Stimulated activated CD4-positive, alpha-beta T cell treated with anti-CD3 and anti-CD28 coated beads, Interleukin-15, amount 100 ng/mL, for 48 hours (primary cell): ENCODE measurements at places on chromosomes 3 and 15.

DNA sequence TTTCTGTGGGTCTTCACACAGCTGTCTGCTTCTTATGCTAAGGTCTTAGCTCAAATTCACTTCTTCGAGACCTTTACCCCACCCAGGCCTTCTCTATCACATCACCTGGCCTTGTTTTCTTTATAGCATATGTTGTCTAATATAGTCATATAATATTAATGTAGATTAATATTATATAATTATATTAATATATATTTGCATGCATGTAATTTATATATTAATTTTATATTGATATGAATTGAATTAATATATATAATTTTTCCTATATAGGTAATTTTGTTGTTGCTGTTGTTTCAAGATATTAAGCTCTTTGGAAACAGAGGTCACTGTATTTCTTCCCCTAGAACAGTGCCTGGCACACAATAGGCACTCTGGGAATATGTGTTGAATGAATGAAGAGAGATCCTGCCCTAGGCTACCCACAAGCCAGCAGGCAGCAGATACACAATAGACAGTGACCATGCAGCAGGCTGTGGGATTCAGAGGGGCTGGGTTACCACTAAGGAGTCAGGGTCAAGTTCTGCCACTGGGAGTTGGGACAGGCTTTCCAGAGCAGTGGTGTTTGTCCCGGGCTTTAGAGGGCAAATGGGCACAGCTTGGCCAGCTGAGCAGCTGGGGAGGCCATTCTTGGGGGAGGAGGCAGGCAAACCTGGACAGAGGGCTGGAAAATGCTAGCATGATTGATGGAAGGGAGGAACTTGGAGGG lies 126.3 kb downstream of the DNAJB8 start:
- no peak for DNase-seq

DNA sequence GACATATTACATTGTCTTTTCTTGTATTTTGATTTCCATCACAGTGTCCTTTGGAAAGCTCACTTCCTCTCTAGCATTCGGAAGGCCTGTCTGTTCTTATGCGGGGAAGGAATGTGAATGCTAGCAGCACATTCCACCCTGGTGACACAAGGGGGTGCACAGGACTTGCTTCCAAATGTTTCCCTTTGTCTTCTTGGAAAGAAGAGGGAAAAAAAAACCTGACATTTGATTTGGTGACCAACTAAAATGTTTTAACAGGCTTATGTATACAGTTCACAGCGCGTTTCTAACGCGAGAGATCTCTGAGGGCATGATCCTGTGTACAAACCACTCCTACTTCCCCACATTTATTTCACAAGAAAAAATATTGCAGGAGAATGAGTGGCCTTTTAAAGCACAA lies 107.6 kb upstream of the FXR1 start:
- no peak for DNase-seq

- no peak for DNase-seq
These were observed 100.7 kb downstream of the RBMS3 start for GRCh38 chr3:29381595-29381994.

- no peak for DNase-seq
These were observed 10.9 kb downstream of the KCNAB1 start for GRCh38 chr3:156131241-156131640.

- DNase-seq, result peak; percentile 49
These were observed 1.3 kb downstream of the TNK2 start for GRCh38 chr3:195906865-195907683.

GRCh38 chr15:49855917-49856637 lies 235.2 kb downstream of the DTWD1 start:
- DNase-seq, result no peak

- DNase-seq, result no peak
These were observed 93.0 kb downstream of the NFKBIZ start for GRCh38 chr3:101942356-101942755.

DNA sequence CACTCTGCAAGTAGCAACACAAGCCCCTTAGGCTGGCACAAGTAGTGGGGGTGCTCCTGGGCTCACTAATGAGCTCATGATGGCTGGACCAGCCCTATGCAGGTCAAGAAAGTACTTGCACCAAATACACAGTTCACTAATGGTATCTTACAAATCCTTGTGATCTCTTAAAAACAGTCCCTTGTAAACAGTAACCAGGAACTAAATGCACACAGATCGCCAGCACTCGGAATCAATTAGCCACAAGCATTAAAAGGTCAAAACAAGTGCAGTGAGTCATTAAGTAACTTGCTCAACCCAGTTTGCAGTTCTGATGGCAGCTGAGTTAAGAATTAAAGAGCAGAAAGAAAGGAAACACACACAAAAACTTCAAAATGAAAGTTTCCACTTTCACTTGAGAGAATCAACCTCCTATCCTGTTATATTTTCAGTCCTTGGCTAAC lies 43.2 kb downstream of the ARHGEF3 start:
- DNase-seq, result no peak

GRCh38 chr15:70039917-70040316 lies 57.8 kb downstream of the TLE3 start:
- no peak for DNase-seq

DNA sequence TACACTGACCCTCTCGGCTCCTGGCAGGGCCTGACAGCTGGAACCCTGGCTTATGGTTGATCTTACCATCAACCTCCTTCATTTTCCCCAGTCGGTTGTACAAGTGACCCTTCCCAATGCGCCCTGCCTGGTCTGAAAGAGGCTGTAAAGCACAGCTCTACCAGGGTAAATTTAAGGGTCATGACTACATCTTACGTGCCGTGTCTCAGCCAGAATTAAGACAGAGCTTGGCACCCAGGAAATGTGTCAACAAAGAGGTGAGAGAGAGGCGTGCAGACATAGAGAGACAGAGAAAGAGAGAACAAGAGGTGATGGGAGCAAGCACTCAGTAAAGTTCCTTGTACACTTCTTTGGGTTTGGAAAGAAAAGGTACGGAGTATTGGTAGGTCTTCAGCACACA lies 28.8 kb downstream of the HOMER2 start:
- DNase-seq, result no peak

DNA sequence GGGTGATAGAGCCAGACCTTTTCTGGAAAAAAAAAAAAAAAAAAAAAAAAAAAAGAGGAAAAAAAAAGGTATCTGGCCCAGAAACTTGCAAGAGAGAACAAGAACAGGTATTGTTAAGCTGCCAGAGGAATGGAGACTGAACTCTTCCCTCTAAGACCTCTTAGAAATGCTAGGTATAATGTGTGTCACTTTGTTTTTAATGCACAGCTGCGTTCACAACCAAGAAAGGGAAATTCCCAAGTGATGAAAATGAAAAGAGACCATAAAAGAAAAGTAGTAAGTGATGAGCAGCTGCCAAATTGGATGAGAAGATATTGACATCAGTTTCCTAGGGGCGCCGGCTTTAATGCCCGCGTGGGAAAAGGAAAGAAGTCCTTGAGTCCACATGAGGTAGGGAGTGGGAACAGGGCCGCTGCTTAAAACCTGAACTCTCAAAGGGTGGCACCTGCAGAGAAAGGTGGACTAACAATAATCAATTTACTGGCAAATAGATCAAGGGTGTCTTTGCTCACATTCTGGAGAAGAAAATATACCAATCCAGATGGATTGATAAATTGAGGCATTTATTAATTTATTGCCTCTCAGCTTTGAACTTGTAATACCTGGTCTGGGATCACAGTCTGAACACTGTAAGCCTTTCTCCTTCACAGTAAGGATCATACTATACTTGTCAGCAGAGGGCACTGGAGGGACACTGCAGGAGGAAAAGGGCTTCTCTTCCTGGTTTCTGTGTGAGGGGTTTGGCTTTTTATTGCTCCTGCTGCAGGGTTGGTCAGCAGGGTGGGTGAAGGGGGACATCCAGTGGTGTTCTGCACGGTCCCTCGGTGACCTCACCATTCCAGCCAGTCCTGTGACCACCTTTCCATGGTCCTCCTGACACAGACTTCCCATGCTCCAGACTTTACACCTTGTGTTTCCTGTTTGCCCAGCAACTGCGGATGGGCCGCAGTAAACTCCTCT lies 131.6 kb downstream of the AQP9 start:
- no peak for DNase-seq

DNA sequence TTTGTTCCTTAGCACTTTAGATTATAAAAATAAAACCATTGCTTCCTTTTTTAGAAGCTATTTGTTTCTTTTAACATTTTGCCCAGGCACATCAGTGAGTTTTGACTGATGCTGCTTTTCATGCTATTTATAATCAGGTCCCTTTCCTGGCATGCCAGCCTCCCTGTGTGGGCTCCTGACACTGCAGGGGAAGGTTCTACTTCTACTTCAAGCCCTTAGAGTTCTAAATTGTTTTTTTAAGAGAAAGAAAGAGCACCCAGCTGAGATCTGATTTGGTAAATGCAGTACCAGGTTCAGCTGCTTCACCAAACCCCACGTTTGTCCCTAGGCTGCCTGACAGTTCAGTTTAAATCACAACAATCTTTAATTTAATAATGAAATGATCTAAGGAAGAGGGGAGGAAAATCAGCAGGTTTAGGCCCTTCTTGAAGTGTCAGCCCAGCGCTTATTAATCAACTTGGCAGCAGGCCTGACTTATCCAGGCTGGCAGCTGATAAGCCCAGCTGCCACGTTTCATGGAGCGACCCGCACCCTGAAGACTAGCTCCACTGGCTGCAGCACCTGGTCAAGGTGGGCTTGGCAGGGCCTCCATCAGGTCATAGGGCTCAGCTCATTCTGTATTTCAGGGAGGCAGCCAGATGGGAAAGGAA lies 29.0 kb downstream of the HGD start:
- DNase-seq, result no peak

- DNase-seq, result no peak
These were observed 15.3 kb upstream of the COLQ start for GRCh38 chr3:15536856-15537255.

DNA sequence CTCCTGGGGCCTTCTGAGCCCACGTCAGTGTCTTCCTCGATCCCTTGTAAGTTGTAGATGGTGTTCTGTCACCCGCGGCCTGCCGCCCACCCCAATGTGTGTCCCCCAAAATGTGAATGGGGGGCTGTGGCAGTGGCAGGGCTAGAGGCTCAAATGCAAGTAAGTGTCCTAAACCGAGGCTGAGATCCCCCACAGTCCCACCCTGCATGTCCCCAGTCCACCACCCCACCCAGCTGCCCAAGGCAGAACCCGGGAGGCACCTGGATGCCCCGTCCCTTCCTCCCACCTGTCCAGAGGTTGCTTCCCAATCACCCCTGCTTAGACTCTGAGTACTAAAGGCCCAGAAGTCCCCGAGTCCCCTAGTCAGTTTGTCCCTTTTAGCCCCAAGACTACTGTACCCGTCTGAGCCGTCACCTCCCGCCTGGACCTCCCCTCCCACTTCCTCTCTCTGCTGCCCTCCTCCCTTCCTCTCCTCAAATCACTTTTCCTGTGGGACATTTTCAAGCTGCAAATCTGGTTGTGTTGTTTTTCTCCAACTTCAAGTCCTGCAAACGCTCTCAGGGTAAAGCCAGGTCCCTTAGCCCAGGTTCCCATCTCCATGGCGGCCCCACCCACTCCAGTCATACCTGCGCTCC lies 11.8 kb upstream of the PLXND1 start:
- DNase-seq, result no peak

DNA sequence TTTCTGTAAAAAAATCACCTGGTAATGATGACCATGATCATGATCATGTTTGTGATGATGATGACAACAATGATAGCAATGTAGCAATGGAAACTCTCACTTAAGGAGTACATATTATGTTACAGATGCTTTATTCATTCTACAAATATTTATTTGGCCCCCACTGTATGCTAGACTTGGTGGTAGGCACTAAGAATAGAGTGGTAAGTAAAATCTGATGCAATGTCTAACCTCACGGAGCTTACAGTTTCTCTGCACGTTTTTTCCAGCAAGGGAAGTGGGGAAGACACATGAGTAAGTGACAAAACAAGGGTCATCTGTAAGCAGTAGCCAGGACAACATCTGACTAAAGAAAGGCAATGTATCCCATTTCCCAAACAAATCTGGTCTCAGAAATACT lies 199.4 kb upstream of the MRPL3 start:
- DNase-seq, result no peak

GRCh38 chr3:173799060-173799816 lies 401.7 kb downstream of the NLGN1 start:
- DNase-seq, result no peak

DNA sequence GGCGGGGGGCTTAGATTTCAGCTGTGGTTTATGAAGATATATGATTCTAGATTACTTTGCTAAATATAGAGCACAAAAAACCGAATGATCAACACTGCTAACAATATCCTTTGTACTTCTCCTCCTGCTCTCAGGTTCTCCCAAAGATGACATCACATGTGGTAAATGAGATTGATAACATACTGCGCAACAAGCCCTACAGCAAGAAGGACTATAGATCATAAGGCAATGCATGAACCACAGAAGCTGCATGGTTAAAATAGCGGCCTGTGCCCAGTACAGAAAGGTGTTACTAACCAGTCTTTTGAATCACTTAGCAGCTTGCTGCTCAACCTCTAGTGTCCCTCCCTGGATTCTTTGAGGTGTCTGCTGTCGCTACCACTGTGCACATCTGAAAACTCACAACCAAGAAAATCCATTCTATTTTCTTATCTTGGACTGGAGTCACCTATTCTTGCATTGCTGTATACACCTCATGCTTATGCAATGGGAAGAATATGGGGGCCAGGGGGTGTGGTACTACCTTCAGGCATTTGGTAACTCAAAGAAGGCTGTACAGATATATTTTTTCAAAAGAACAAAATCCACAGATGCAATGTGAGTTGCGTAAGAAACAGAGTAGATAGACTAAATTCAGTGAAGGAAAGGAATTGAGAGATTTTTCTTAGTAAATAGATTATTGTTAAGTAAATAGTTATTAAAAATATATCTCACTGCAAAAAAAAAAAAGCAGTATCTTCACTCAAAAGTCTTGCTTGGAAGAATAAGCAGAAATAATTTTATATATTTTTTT lies 18.2 kb downstream of the SSR3 start:
- no peak for DNase-seq

- DNase-seq, result no peak
These were observed 76.9 kb downstream of the HES1 start for GRCh38 chr3:194212845-194213331.

GRCh38 chr15:31740203-31740602 lies 290.1 kb upstream of the CHRNA7 start:
- DNase-seq, result no peak

DNA sequence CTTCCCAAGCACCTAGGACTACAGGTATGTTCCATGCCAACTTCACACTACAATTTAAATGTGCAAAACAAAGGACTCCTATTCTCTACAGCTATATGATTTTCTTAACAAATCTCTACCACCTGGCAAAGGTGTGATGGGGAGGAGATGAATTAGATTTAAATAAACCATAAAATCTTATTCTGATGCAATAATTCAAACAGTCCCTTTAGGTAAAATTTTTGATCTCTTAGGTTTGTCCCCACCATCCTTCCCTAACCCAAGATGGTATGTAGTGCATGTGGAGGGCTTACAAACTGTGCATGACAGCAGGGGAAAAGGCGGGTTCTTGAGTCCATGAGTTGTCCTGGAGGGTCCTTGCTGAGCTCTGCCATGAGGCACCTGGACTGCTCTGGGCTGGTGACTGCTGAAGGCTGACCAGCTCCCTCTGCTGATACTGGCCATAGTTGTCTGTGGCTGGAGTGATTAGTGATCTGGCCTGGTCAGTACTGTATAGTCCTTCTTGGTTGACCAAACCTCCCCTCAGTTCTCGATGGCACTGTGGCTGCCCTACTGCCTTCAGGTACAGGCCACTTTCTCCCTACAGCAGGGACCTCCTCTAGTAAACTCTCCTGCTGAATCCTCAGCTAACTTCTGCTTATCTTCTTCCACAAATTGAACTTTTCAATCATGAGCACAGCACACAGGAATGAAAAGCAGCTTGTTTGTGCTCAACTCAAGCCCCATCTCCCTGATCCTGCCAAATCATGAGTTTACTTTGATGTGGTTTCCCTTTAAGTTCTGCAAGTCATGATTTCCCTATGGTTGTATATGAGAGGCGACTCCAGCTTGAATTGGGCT lies 30.1 kb downstream of the CFAP161 start:
- DNase-seq, result no peak

GRCh38 chr3:31423482-31423881 lies 109.2 kb upstream of the STT3B start:
- DNase-seq, result no peak
